Large intestine (tissue), 12 donors: ENCODE measurements at places on chromosomes 6 and 20.

DNA sequence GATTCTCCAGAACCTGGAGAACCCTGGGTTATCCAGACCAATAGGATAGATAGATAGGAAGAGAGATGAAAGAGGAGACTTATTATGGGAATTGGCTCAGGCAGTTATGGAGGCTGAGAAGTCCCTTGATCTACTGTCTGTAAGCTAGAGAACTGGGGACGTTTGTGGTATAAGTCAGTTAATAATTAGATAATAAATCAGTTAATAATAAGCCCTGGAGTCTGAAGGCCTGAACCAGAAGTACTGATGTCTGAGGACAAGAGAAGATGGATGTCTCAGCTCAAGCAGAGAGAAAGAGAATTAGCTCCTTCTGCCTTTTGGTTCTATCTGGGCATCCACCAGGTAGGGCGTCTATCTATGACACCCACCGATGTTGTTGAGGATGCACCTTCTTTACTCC, 72.9 kb upstream of the SLC22A23 start:
- DNase-seq, result no peak

DNA sequence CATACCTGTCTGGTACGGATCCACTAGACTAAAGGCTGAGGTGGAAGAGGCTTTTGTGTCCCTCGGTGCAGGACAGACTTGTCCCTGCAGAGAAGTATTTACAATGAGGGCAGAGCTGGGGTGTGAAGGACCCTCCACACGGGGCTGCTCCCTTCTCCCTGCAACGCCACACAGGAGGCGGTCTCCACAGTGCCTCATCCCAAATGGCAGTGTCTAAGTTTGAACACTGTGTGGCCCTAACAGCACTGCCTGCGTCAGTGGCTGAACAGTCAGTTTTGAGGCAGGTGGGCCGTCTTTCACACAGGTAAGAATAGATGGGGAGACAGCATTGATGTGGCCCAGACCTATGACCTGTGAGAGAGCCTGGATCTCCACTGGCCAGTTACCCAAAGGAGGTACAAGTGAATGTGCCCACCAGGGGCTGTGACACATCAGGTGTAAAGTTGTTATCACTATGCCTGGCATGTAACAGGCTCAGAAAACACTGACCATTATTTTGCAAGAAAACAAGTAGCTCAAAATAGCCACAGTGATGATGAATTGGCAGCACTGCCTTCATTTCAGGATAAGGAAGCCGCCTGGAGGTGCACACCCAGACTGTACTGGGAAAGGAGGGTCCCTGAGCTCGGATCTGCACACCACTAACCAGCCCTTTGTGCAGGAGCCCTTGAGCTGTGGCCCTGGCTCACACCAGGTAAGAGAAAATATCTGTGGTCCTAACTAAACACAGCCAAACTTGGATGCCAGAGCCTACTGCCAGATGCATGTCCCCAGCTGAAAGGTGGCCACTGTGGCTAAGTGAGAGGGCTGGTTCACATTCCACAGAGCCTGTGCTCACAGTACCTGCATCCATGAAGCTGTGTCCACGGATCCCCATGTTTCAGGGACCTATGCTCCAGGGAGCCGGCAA, 246.7 kb downstream of the DLL1 start:
- DNase-seq, result no peak

- no peak for DNase-seq
These were observed 125.6 kb downstream of the CARMIL1 start for GRCh38 chr6:25404693-25405169.

DNA sequence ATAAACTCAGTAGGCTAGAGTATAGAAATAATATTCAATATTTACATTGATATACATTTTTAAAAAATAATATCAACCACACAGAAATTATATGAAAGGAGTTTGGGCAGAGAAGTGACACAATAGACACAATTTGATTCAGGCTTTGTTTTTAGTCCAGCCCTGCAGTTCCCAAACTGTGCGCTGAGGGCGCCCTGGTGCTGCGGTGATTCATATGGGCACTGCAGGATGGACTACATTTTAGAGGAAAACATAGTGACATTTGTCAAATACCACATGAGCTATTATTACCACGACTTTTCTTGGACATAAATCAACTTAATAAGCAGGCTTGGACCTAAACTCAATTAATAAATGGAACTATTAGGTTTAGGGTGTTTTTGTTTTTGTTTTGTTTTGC, 364.3 kb upstream of the ID4 start:
- no peak for DNase-seq

GRCh38 chr6:102352552-102352951, 959.0 kb downstream of the GRIK2 start:
- DNase-seq, result no peak

- no peak for DNase-seq
These were observed 51.0 kb upstream of the SUPT3H start for GRCh38 chr6:45428727-45429126.

- no peak for DNase-seq
These were observed 126.5 kb downstream of the ZFAND3 start for GRCh38 chr6:37946057-37946456.

GRCh38 chr6:63525186-63525878, 46.9 kb upstream of the LOC128125822 start:
- no peak for DNase-seq

DNA sequence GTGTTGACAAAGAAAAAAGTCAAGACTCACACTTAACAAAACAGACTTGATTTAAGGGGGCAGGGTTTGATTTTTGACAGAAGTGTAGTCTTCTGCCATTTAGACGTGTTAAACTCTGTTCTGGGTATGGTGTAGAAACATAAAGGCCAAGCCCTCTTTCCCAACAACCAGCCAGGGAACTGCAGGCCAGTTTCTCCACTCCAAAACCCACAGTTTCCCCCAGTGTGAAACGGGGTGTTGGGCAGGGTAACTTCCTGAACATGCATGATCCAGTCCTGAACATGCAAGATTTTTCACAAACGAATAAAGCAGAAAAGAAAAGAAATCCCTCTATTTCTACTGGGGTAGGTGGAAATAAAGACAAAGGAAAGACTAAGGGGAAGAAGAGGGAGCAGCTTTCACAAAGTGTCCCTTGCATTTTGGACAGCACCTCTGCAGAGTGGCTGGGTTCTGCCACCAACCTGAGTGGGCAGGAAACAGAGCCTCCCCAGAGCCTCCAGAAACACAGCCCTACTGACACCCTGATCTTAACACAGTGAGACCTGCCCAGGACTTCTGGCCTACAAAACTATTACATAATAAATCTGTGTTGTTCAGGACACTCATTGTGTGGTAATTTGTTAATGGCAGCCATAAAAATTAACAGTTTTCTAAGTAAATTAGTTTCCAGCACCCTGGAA, 7.5 kb downstream of the APMAP start:
- DNase-seq, result no peak
